Tibial nerve (tissue), 4 donors: ENCODE measurements at places on chromosomes 3 and 15.

- no peaks in the 10 kb centered on the region for H3K36me3 ChIP-seq
- no peaks in the 10 kb centered on the region for H3K4me1 ChIP-seq
- no peak overlapping the region for H3K4me3 ChIP-seq
- H3K27ac ChIP-seq = no peak overlapping the region
- H3K27me3 ChIP-seq = no peaks in the 10 kb centered on the region
- DNase-seq = no peak
These were observed 482.8 kb downstream of the FGF12 start for GRCh38 chr3:192244591-192244990.

- H3K27me3 ChIP-seq = no peaks in the 10 kb centered on the region
- no peaks in the 10 kb centered on the region for H3K4me1 ChIP-seq
- H3K4me3 ChIP-seq = no peak overlapping the region
- DNase-seq = no peak
- no peaks in the 10 kb centered on the region for H3K36me3 ChIP-seq
These were observed 14.2 kb downstream of the IFT80 start for GRCh38 chr3:160384639-160385318.

GRCh38 chr15:48486228-48486627 is 155.0 kb downstream of the DUT start:
- H3K4me1 ChIP-seq = no peaks in the 10 kb centered on the region
- H3K4me3 ChIP-seq = no peak overlapping the region
- peak overlapping the region; percentile 8 for H3K27ac ChIP-seq
- H3K36me3 ChIP-seq = peaks cover 8% of the 10 kb centered on the region

GRCh38 chr3:197023998-197024651 is 5.5 kb downstream of the MELTF start:
- no peak overlapping the region for H3K4me3 ChIP-seq
- H3K36me3 ChIP-seq = no peaks in the 10 kb centered on the region
- peaks cover 15% of the 10 kb centered on the region for H3K27me3 ChIP-seq
- H3K4me1 ChIP-seq = peaks cover under 1% of the 10 kb centered on the region
- no peak overlapping the region for H3K27ac ChIP-seq
- no peak for DNase-seq

- H3K4me3 ChIP-seq = no peak overlapping the region
- no peaks in the 10 kb centered on the region for H3K27me3 ChIP-seq
- no peaks in the 10 kb centered on the region for H3K4me1 ChIP-seq
- H3K36me3 ChIP-seq = no peaks in the 10 kb centered on the region
- DNase-seq = no peak
These were observed 16.4 kb upstream of the THSD4 start for GRCh38 chr15:71098920-71099319.

DNA sequence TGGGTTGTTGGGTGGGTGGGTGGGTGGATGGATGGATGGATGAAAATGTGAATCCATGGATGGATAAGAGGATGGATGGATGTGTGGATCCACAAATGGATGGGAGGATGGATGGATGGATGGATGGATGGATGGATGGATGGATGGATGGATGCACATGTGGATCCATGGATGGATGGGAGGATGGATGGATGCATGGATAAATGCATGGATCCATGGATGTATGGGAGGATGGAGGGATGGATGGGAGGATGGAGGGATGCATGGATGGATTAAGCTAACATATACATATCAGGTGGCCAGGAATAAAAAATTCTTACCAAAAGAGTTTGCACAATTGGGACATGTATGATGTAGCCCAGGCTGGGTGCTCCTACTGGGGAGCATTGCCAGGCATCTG is 195.3 kb downstream of the FEZF2 start:
- no peaks in the 10 kb centered on the region for H3K27me3 ChIP-seq
- no peak for DNase-seq
- H3K4me3 ChIP-seq = no peak overlapping the region
- H3K36me3 ChIP-seq = no peaks in the 10 kb centered on the region
- H3K27ac ChIP-seq = no peak overlapping the region
- H3K4me1 ChIP-seq = no peaks in the 10 kb centered on the region

GRCh38 chr15:89199746-89200145 is 21.6 kb downstream of the RLBP1 start:
- H3K27ac ChIP-seq = peak overlapping the region; percentile 65
- no peak for DNase-seq
- H3K36me3 ChIP-seq = peaks cover 8% of the 10 kb centered on the region
- no peaks in the 10 kb centered on the region for H3K27me3 ChIP-seq
- peaks cover 7% of the 10 kb centered on the region for H3K4me1 ChIP-seq
- no peak overlapping the region for H3K4me3 ChIP-seq

DNA sequence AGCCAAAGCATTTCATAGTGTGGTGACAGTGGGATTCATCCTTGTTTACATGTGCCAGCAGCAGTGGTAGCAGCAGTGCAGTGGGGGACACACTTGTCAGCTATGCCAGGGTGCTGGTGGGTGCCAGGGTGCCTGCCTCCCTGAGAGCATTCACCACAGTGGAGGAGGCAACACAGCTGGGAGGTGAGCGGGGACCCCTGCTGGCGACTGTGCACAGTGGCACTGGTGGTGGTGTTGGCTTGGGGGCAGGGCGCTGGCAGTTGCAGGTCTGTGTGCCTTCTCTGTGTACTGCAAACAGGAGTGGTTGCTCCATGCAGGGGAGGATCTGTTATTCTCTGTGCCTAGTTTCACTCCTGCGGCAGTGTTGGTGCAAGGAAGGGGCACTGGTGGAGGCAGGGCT is 41.2 kb downstream of the CEP63 start:
- H3K27me3 ChIP-seq = no peaks in the 10 kb centered on the region
- H3K27ac ChIP-seq = no peak overlapping the region
- no peak for DNase-seq
- no peak overlapping the region for H3K4me3 ChIP-seq
- H3K36me3 ChIP-seq = no peaks in the 10 kb centered on the region
